ENCODE measurements at places on chromosomes 1 and 21. TPM values are rescaled to one million over a fixed set of nuclear protein-coding genes. Genes with fewer than 3 reads are reported as not detected.

TNFRSF8 gene
- total RNA-seq, result not detected

ODF2L gene
- 16.0 TPM for total RNA-seq

TMCO1 gene
- total RNA-seq, result 51.9 TPM

CD1C gene
- not detected for total RNA-seq

TP73 gene
- total RNA-seq, result 2.1 TPM

PTCH2 gene
- total RNA-seq, result not detected

OR2AK2 gene
- not detected for total RNA-seq

LAPTM5 gene
- 0.42 TPM for total RNA-seq

TNNI3K gene
- not detected for total RNA-seq

F3 gene
- total RNA-seq, result 773 TPM

OR6K3 gene
- not detected for total RNA-seq

GUCA2B gene
- total RNA-seq, result not detected

LCE3E gene
- 1.6 TPM for total RNA-seq

DMRTA2 gene
- total RNA-seq, result not detected

SFN gene
- 1,807 TPM for total RNA-seq

TSPAN1 gene
- total RNA-seq, result 31.9 TPM
